ENCODE measurements at places on chromosomes 3 and 15. TPM values are rescaled to one million over a fixed set of nuclear protein-coding genes. Genes with fewer than 3 reads are reported as not detected.

DUOX2 gene
- total RNA-seq: not detected

DCUN1D1 gene
- 24.9 TPM for total RNA-seq

RAD54L2 gene
- total RNA-seq: 9.7 TPM

DNA sequence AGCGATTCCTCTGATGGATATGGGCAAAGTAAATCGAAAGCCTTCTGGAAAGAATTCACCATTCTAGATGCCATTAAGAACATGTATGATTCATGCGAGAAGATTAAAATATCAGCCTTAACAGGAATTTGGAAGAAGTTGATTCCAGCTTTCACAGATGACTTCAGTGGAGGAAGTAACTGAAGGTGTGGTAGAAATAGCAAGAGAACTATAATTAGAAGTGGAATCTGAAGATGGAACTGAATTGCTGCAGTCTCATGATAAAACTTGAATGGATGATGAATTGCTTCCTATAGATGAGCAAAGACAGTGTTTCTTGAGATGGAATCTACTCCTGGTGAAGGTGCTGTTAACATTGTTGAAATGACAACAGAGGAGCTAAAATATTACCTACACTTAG lies 30.1 kb upstream of the TBC1D23 start:
- no peaks in the 10 kb centered on the region for H3K27me3 ChIP-seq
- no peak overlapping the region for H3K27ac ChIP-seq
- DNase-seq: no peak
- H3K36me3 ChIP-seq: no peaks in the 10 kb centered on the region
- no peak overlapping the region for H3K4me3 ChIP-seq

- H3K27me3 ChIP-seq: no peaks in the 10 kb centered on the region
- no peak for DNase-seq
- 0 out of 2 replicates have a peak overlapping the region, but pooled peaks have one; percentile 86 for H3K27ac ChIP-seq
- H3K36me3 ChIP-seq: peaks cover 23% of the 10 kb centered on the region
Observed at GRCh38 chr3:114609973-114610630, 316.3 kb downstream of the TIGIT start.

DNA sequence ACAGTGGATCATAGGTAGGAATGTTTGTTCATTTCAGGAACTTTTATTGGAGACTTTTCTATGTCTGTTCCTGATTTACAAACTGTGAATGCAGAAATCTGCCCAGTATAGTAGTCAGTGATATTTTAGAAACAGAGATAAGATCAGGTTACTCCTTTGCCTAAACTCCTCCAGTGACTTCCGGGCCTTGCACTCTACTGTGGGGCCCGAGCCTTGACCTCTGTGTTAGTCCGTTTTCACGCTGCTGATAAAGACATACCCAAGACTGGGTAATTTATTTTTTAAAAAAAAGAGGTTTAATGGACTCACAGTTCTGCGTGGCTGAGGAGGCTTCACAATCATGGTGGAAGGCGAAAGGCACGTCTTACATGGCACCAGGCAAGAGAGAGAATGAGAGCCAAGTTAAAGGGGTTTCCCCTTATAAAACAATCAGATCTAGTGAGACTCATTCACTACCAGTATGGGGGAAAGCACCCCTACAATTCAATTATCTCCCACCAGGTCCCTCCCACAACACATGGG lies 127.1 kb downstream of the DNAJB8 start:
- no peaks in the 10 kb centered on the region for H3K27me3 ChIP-seq
- H3K27ac ChIP-seq: no peak overlapping the region

GRCh38 chr3:4979428-4980228 lies at the start of gene BHLHE40:
TSS of gene BHLHE40 (plus strand) at chr3:4979437. CDS start at chr3:4979719, 282 bp downstream.
- H3K36me3 ChIP-seq: peaks cover 46% of the 10 kb centered on the region
- H3K4me1 ChIP-seq: peaks cover 67% of the 10 kb centered on the region
- peak within 1 kb of the TSS; percentile 79 for H3K4me3 ChIP-seq
- no peaks in the 10 kb centered on the region for H3K27me3 ChIP-seq
- peak within 1 kb of the TSS; percentile 94 for H3K27ac ChIP-seq
- peak; percentile 74 for DNase-seq

Measured in SJSA1 (cell line).